CD4-positive, alpha-beta T cell treated with Interleukin-15 for 1 hour (primary cell): ENCODE measurements at places on chromosomes 5 and 9.

DNA sequence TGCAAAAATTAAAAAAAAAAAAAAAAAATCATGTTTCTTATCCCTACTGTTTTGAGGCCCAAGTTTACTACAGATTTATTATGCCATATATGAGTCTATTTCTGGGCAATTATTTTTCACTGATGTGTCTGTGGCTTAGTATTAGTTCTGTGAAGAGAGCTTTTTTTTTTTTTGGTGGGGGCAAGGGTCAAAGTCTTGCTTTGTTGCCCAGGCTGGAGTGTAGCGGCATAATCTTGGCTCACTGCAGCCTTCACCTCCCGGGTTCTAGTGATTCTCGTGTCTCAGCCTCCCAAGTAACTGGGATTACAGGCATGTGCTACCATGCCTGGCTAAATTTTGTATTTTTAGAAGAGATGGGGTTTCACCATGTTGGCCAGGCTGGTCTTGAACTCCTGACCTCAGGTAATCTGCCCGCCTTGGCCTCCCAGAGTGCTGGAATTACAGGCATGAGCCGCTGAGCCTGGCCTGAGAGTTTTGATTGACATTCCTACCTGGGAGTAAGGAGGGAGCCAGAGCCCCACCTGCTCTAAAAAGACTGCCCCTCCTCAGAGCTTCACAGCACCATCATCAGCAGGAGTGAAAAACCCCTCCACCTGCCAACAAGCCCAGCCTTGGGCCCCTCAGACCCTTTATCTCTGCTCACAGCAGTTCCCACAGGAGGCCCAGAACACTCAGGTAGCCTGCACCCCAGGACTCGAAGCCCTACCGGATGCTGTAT is 36.1 kb upstream of the JADE2 start:
- DNase-seq: no peak

- no peak for DNase-seq
Measured at GRCh38 chr5:134503937-134504437, 21.5 kb upstream of the JADE2 start.

GRCh38 chr9:121509180-121509579 is 9.5 kb upstream of the GGTA1 start:
- no peak for DNase-seq

- no peak for DNase-seq
Measured at GRCh38 chr5:82374637-82375036, 96.5 kb upstream of the RPS23 start.

- DNase-seq: no peak
Measured at GRCh38 chr5:76821136-76821535, 2.3 kb downstream of the F2RL1 start.

GRCh38 chr5:33894566-33894965 is 2.8 kb upstream of the ADAMTS12 start:
- DNase-seq: no peak

DNA sequence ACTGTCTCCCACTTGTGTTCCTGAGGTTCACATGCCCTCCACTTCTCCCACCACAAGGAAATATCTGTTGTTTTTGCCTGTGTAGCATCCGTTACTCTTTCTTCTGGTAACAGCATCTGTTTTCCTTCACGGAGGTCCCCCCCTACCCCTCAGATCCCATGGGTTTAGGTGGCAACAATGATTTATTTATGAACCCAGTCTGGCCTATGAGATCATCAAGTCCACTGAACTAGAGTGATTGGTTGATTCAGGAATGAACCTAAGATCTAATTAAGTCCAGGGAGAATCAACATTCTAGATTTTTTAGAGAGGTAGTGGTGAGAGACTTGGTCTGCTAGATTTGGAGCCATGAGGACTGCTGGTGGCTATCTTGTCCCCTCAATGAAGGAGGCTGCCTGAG is 166.8 kb downstream of the NR3C1 start:
- DNase-seq: no peak

GRCh38 chr9:79955300-79955699 is 383.5 kb downstream of the TLE4 start:
- no peak for DNase-seq

GRCh38 chr9:109775516-109775915 is 4.5 kb upstream of the PALM2AKAP2 start:
- no peak for DNase-seq

DNA sequence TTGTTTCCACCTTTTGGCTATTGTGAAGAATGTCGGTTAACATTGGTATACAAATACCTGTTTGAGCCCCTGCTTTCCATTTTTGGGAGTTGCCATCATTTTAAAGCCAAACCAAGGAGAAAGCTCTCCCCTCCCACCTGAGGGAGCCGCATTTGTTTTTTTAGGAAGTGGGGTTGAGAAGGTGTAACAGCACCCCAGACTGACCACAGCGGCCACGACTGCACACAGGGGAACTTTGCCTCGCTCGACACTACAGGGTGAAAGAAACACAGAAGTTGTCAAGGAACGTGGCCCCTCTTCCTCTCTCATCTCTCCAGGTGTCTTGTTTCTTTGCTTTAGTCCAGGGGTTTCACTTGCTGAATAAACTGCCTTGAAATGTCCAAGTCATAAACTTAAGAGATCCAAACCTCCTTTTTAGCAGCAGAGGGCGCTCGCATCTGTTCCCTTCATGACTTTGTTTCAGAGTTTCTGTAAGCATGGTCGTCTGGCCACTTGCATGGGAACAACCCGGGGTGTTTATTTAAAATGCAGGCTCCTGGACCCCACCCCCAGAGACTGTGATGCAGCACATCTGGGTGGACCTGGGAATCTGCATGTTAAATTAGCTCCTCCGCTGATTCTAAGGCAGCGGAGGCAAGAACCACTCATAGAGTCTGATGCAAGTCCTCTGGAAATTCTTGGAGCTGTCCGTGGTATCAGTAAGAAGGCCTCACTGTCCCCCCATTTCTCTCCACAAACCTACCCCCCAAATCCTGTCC is 2.1 kb upstream of the TTLL11 start:
- DNase-seq: peak; percentile 42

DNA sequence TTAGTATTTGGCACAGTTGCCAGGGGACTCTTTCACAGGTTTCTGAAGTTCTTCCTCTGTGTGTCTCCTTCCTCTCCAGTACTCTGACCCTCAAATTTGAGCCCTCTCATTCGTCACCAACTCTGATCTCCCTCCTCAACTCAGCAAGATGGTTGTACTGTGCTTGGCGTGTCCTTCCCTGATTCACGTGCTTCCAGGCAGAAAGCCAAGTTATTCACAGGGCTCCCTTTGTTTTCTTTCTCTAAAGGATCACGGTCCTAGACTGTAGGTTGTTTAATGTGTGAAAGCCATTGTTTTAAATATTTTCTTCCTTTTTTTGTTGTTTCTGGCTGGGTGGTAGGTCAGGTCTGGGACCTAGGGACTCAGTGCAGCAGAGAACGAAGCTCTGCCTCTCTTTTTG is 142.9 kb downstream of the DMAC1 start:
- DNase-seq: no peak

DNA sequence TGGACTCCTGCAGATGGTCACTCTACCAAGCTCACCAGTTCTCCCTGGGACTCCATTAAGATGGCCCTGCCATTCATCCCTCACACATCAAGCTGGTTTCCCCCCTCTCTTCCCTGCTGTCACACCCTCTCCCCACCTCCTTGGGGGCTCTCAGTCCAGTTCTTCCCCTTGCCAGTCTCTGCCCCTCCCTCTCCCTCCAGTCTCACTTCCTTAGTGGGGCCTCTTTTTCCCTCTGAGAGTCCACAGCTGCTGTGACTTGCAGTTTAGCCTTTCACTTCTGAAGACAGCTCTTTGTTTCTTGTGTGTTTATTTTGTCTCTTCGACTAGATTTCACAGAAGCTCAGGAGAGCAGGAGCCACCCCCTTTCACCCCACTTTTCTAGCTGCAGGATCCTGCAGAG is 10.5 kb downstream of the DOCK2 start:
- peak; percentile 40 for DNase-seq

- DNase-seq: peak; percentile 37
Measured at GRCh38 chr9:34185778-34186551, 7.1 kb downstream of the UBAP1 start.

DNA sequence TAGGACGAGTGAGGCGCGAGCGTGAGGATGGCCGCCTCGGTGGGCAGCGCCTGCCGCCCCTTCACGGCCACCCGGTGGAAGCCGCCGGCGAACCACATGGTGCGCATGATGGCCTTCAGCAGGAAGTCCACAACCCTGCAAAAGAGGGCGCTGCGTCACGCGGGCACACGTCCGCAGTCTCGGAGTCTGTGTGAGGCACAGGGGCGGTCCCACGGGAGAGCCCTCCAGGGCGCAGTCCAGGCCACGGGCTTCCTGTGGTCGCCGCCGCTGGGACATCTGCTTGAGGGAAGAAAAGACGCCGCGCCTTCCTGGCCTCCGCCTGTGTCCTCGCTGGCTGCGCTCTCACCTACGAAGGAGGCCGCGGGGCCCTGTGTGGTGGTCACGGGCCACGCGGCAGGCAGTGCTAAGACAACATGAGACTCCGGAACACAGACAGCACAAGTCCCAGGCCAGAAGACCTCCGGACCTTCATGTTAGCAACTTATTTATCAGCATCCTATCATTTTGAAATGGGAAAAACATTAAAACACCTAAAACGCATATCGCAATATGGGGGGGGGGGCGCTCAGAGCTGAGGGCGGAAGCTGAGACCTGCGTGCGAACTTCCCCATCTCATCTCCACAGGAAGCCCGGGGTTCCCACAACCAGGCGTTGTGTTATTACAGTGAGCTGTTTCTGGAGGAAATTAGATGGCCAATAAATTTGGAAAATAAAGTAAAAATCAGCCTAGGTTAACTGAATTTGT is 28.8 kb downstream of the LPCAT1 start:
- DNase-seq: peak; percentile 75

- no peak for DNase-seq
Measured at GRCh38 chr9:91986248-91986647, 36.2 kb upstream of the ROR2 start.

DNA sequence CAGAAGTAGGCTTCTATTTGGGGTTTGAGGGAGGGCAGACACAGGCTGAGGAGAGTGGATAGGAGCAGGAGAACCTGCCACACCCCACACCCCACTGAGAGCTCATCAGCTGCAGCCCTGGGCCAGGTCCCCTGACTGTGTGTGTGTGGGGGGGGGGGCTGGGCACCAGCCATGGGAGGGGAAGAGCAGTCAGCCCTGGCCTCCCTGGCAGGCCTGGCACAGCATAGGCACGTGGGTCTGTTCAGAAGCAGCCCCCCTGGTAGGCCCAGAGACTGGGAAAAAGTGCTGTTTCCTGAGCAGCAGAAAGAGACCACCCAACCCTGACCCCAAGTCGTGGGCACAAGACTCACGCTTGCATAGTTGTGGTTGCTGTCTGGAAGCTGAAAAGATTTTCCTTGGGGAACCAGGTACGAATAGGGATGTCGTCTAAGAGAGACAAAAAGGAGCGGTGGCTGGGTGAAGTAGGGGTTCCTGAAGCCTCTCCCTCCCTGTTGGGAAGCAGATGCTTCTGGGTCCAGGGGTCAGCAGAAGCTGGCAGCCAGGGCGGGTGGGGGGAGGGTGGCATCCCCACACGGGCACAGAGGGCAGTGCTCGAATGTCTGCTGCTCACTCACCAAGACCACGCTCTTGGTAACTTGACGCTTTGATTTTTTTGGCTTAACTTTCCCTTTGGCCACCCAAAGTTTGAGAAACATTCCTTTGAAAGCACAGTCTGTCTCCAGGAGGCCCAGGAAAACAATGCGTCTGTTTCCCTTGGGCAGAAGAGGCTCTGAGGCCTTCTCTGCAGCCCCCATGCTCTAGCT is 2.9 kb downstream of the NSMF start:
- no peak for DNase-seq

DNA sequence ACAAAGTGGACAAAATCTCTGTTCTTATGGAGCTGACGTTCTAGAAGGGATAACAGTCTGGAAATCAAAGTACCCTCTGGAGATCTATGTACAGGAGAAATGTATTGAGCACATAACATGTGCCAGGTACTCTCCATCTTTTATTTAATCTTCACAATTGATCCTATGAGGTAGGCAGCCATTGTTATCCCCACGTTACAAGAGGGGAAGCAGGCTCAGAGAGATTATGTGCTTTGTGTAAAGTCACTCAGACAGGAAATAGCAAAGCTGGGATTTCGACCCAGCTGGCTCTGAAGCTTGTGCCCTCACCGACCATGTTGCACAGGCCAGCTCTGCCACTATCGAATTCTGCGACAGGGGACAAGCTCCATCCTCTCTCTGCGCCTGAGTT is 21.5 kb downstream of the PDGFRB start:
- DNase-seq: no peak
